Sciatic nerve (tissue), 2 donors: ENCODE measurements at places on chromosomes 3 and 15.

GRCh38 chr15:30990446-30991254, 778 bp downstream of the MTMR10 start:
- no peak for DNase-seq

DNA sequence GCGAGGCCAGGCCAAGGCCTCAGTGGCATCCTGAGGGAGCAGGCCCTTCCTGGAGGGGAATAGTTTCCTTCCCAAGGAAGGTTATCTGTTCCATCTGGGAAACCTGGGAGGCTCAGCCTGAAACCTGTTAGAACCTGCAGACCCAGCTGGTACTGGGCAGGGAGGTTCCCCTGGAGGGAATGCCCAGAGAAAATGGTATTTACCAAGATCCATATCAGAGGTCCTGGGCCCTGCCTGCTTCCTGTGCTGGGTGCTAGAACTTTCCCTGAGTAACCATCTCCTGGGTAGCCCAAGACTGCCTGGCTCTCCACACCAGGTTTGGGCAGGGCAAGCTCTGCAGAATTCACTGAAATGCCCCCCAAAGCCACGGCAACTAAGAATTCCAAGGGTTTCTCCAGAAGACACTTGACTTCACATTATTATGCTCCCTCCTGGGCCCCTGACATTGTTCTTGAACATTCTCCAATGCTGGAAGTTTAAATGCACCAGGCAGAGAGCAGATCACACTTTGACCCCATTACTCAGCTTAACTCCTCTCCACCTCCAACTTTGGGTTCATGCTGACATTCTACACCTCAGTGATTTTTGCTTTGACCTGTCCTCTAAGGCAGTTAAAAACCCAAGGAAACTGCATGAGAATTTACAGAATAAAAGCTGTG, 2.0 kb downstream of the CA12 start:
- DNase-seq = no peak

- DNase-seq = no peak
Observed at GRCh38 chr3:53180305-53181023, 19.5 kb downstream of the PRKCD start.

DNA sequence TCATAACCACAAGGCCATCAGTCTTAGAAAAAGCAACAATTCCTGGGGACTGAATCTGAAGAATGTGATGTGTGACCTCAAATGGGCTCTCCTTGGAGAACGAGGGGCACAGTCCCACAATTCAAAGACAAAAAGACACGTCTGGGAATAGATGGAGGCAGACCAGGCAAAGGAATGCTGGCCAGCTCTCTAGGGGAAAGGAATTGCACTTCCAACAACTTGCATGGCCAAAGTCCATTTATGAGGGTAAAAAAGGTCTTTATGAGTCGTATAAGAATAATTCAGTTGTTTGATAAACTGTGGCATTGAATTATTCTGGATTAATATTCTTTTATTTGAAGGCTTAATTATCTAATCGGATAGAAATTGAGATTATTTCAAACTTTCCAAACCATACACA, 180.5 kb upstream of the FEZF2 start:
- DNase-seq = no peak

GRCh38 chr3:55654123-55654760, 167.1 kb upstream of the WNT5A start:
- no peak for DNase-seq

- no peak for DNase-seq
Observed at GRCh38 chr15:50280271-50280670, 14.7 kb upstream of the HDC start.

DNA sequence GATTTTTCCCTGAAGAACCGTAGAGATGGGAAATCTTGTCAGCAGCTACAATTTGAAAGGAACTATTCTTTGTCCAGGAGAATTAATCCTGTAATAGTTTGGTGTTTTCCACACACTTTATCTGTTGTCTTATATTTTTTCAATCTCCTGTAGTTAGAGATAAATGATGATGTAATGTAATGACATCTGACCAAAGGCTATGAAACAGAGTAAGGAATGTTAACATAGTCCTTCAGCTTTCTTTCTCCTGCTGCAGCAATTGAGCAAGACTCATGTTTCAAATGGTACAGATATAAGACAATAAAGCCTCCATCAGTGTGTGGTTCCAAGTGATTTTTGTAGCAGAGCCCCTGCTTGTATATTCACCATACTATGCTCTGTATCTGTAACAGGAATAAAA, 1028.4 kb downstream of the SI start:
- DNase-seq = no peak

DNA sequence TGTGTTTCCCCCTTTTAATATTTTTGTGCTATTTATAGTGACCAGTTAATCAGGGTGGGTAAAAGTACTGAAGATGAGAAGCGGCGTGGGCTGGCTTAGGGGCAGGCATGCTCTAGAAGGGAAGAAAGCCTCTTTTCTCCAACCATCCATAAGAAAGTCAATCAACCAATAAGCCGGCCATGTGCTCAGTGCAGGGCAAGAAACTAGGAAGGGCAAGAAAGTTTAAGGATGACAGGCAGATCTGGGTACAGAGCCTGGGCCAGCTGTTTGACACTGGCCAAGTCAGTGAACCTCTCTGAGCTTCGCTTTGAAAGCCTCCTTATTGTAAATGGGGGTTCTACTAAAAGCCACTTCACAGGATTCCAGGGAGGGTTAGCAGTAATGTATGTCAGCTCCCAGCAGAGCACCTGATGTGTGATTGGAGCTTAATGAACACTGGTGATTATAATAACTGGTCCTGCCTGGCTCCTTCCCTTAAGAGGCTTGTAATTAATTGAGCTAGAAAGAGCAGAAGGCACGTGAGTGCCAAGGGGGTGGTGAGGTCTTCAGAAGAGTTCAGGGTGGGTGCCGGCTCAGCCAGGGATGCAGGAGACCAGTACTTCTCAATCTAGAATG, 5.7 kb upstream of the CHRNA3 start:
- no peak for DNase-seq

DNA sequence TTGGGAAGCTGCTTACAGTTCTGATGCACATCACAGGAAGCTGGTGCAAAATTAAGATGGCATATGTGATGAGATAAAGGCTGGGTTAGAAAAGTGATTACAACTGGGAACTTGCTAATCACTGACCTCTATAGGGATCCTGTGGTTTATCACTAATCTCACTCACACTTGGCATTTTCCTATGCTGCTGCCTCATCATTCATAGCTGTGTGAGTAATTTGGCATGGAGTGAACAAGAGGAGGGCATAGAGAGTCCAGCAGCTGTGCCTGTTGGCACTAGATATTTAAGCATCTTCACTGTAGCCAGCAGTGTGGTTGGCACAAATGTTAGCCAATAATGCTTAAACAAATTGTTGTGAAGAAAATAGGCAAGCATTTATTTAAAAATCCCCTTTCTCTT, 217.7 kb upstream of the CGNL1 start:
- DNase-seq = no peak

DNA sequence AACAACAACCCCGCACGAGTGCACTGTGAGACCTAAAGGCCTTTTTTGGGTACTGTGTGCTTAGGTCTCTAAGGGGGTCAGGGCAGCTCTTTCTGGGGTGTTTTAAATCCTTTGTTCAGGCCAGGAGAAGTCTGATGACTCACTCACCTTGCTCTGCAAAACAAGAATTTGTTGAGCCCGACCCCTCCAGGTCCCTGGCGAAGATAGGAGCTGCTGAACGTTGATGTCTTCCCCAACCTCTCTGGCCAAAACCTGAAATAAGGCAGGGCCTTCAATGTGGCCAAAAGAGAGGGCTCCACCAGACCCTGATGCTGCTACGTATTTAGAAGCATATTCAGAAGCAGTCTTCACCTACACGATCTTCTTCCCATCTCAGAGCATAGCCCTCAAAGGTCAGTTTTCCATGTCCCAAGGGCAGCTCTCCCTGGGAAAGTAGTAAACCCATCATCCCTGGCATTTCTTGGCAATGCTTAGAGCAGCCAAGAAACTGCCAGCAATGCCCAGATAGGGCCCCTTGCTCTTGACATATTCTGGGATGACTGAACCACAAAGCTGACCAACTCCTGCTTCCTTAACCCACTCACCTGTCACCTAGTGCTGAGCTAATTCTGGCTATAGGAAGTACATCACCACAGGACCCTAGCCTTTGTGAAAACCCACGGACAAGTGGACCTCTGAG, 27.1 kb downstream of the CCDC13 start:
- DNase-seq = no peak

DNA sequence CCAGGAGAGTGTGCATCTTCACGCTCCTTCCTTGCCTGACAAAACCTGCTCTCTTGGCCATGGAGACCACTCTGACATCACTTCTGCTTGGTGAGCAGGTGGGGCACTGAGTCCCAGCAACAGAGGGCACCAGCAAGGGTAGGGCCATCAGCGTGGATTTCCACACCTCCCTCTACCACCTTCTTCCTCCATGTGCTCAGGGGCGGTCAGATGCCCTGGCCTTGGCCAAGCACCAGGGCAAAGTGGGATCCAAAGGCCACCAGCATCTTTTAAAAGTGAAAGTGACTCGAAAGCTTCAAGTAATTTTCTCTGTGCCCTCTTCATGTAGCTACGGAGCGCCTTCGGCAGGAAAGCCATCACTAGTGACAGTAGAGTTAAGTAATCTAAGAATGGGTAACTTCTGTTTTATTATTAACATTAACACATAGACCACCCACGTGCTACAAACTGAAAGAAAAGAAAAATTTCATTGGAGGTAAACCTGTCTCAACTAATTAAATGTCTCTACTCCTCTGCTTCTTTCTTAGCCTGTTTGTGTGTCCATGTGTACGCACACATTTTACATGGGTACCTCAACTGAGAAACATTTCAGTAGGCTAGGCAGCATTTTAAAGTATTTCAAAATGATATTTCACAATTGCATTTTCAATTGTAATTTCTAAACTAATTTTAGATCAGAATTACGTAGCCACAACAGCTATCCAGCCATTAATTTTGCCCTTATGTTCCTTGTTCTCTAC, 57.9 kb downstream of the CHSY1 start:
- no peak for DNase-seq

DNA sequence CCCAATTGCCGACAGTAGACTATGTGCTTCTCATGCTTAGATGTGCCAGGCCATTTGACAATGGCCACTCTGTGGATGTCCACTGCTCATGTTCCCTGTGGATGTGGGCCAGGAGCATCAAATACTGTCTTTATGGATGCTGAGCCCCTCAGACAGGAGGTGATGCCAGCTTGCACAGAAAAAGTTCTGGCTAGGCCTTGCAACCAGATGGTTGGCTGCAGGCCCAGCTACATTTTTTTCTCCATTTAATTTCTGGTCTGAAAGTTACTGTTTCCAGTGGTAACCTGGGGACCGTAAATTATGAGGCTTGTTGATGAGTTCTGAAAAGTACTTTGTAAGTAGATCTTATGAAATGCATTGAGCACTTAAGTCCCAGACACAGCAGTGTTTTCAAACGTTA, 228.5 kb downstream of the CHL1 start:
- no peak for DNase-seq

DNA sequence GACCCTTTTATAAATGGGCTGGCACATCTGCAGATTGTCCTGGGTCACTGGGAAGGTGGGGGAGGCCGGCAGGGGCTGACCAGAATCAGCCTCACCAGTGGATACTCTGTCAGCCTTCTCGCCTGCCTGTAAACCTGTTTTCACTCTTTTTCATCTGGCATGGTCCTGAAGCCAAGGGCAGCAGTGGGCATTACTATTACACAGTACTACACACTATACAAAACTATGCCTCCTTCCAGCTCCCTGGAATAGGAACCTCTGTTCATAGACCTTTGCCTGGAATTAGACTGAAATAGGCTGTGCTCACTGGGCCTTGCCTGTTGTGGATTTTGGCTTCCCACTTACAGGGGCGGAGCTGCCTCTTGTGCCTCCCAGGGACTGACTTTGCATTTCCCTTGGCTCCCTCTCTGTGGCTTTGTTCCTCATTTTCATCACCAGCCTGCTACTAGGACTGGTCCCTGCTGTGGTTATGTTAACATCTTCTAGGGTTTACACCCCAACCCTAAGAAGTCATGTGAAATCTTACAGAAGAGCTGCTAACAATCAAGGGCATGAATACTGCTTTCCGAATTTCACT, 120.7 kb downstream of the FNDC3B start:
- no peak for DNase-seq

GRCh38 chr3:66693461-66694031, 192.7 kb upstream of the LRIG1 start:
- DNase-seq = peak; percentile 68

DNA sequence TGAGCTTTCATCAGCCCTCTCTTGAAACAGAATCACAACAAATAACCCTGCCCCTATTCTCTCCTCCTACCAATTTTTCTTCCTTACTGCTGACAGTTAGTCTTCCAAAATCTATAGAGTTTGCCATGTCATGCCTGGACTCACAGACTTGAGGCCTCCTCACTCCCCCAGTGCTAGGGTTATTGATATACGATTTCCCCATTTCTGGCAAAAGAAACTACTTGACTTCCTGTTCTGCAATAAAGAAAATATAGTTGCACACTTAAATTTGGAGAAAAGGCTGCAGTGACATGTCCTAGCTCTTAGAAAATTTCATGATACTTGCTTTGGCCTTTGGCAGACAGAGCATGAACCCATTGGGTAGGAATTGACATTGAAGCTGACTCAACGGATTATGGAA, 75.9 kb downstream of the CYP19A1 start:
- no peak for DNase-seq

DNA sequence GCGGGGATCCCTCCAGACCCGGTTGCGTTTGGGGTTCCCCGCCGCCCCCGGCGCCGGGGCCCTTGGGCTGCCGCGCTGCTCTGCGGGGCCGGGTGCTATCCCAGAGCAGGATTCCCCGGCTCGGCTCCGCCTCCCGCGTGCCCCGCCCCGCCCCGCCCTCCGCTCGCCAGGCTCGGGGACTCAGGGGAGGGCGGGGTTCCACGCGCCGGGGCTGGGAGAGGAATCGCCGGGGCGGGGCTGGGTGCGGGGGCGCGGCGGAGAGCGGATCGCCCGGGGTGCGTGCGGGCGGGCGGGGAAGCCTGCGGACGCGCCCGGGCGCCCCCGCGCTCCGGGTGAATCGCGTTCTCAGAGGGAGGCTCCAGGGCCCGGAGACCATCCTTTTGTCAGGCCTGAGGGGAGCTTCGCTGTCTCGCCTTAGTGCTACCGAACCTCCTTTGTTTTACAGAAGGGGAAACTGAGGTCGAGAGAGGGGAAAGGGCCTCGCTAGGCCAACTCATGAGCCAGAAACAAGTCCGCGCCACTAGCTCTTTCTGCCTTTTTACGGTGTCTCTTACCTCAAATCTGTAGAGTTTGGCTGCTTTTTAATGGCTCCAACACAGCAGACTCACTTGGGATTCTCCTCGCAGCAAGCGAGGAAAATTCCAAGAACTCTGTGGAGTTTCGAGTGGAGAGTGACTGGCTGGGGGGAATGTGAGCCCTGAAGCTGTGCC, at the start of gene TMEM158:
TSS of gene TMEM158 (minus strand) at position 82 of the 710 bp plus-strand sequence. CDS start 260 bp downstream, outside the sequence.
- peak; percentile 90 for DNase-seq

- DNase-seq = no peak
Observed at GRCh38 chr15:35723852-35724251, 177.9 kb upstream of the DPH6 start.

GRCh38 chr15:99485992-99486370, 79.8 kb upstream of the MEF2A start:
- DNase-seq = no peak

GRCh38 chr3:14574183-14574582, 34.0 kb upstream of the GRIP2 start:
- no peak for DNase-seq

GRCh38 chr15:79724804-79725203, 172.0 kb downstream of the MTHFS start:
- no peak for DNase-seq

GRCh38 chr3:159724627-159725026, 264.0 kb upstream of the IL12A start:
- DNase-seq = no peak
